ENCODE measurements at places on chromosomes 13 and 19. TPM values are rescaled to one million over a fixed set of nuclear protein-coding genes. Genes with fewer than 3 reads are reported as not detected.

Gene CEACAM8
- polyA plus RNA-seq: not detected

Gene ADPRHL1
- 2.0 TPM for polyA plus RNA-seq

Gene HPN
- polyA plus RNA-seq: 1.7 TPM

Gene CTXN1
- polyA plus RNA-seq: 10.4 TPM

Gene TECR
- 212 TPM for polyA plus RNA-seq

Gene POU2F2
- 4.2 TPM for polyA plus RNA-seq

Gene EXOSC5
- polyA plus RNA-seq: 4.2 TPM

Gene OR7A5
- 0.11 TPM for polyA plus RNA-seq

Gene CCNA1
- 1.8 TPM for polyA plus RNA-seq

Gene IL17D
- 0.75 TPM for polyA plus RNA-seq

Gene C19orf73
- 8.2 TPM for polyA plus RNA-seq

Gene ZNF229
- 2.3 TPM for polyA plus RNA-seq

Gene ZNF98
- not detected for polyA plus RNA-seq

All from adrenal gland (tissue), 19 donors.